ENCODE measurements at places on chromosomes 12 and 14.

DNA sequence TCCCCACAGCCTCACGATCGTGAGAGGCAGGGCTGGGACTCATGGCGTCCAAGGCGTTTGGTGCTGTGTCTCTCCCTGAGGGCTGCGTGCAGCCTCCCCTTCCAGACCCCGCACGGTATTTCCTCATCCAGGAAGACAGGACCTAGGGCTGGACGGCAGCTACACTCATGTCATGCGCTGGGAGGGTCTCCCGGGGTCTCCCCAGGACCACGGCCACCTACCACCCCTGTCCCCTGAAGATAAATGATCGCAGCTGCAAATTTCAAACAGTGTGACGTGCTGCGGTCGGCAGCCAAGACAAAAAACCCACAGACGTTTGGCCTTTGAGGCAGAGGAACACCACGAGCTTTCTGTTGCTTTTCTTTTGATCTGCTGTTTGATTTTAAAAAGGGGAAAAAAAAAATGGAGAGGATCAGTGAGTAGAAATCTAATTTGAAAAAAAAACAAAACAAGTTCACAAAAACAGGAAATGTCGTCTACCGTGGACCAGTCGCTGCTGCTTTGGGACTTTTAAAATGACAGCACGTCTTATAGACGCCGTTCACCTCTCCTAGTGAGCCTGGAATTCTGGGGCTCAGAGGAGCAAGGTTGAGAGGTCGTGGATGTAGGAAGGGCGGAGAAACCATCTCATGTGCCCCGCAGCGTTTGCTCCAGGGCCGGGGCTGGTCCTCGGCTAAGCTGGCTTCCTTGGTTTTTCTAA lies 237.6 kb downstream of the SLC41A2 start:
- peak; percentile 43 for DNase-seq

- DNase-seq: no peak
These were observed 137.0 kb upstream of the MDM1 start for GRCh38 chr12:68469113-68469512.

GRCh38 chr14:61183196-61183885 lies 97.8 kb downstream of the TMEM30B start:
- DNase-seq: no peak

DNA sequence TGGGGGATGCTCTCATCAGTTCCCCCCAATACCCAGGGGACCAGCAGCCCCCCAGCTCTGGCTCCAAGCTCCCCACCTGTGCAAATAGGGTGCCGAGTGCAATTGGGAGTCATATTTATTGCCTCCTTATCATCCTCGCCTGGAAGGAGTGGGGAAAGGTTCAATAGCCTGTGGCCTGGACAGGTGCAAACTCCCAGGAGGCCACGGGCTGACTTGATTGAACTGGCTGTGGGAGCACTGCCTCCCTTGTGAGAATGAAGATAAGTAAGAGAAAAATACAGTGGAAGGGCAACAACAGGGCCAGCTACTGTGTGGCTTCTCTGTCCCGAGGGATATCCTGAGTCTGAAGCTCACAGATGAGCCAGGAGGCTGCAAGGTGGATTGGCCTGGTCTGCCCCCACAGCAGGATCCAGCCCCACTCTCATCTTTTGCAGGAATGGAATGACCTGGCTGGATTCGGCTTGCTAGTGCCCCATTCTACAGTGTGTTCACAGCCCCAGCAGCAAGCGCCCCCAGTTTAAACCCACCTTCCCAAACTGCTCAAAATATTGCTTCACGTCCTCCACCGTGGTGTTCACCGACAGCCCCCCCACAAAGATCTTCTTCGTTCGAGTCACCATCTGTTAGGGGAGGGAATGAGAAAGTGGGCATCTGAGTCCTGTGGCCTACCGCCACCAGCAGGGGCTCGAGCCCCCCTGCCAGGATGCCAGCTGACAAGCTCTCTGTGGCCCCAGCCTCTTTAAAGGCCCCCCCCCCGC lies 6.3 kb downstream of the MSI1 start:
- no peak for DNase-seq

DNA sequence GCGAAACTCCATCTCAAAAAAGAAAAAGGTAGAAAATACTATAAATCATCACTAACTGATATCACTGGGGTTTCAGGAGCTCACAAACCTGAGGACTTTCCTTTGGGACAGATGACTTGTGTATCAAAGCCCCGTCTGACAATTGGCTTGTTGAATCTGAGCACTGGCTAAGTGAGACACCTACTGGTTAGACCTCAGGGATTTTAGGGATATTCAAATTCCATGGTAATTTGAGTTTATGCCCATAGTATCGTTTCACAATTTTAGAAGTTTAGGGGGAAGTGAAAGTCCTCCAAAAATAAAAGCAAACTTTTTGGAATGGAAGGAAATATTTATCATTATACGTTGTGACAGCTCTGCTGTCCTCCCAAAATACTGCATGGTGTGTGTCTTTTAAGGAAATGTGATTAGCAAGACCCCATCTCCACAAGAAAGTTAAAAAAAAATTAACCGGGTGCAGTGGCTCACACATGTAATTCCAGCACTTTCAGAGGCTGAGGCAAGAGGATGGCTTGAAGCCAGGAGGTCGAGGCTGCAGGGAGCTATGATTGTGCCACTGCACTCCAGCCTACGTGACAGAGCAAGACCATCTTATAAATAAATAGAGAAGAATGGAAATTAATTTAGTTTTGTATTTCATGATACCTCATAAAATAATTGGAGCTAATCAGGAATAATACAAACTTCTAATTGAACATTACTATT lies 49.2 kb downstream of the FBXL14 start:
- no peak for DNase-seq

GRCh38 chr12:3087758-3088650 lies 10.8 kb downstream of the TSPAN9 start:
- DNase-seq: no peak

- no peak for DNase-seq
These were observed 8.2 kb upstream of the ZNF740 start for GRCh38 chr12:53172352-53172751.

DNA sequence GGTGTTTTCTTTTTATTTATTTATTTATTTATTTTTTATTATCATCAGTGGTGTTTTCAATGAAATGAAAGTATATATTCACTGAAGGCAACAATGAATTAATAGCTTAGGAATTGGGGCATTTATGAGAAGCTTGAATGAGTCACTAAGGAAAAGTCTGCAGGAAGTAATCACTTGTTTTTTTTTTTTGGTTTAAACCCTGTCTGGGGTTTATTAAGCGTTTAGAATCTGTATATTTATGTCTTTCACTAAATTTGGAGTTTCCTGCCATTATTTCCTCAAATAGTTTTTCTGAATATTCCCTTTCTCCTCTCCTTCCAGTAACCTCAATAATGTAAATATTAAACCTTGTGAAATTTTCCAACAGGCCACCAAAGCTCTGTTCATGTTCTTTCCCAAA lies 85.5 kb downstream of the TESC start:
- DNase-seq: no peak
